ENCODE measurements at places on chromosomes 2 and 18.

DNA sequence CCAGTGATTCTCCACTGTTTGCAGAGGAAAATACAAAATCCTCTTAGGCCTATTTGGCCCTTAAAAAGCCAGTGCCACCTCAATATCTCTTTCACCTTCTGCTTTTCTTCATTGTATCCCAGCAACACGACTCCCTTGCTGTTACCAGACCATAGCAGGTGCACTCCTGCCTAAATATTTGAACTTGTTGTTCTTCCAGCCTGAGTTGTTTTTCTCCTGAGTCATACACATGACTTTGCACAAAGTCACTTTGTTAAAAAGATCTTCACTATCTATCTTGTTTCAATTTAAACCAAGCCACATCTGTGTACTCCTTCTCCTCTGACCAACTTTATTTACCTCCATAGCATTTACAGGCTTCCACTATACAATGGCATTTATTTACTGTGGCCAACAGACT lies 103.6 kb downstream of the LRRTM4 start:
- no peak for DNase-seq

GRCh38 chr2:233831011-233831721 lies 23.2 kb downstream of the HJURP start:
- no peak for DNase-seq

DNA sequence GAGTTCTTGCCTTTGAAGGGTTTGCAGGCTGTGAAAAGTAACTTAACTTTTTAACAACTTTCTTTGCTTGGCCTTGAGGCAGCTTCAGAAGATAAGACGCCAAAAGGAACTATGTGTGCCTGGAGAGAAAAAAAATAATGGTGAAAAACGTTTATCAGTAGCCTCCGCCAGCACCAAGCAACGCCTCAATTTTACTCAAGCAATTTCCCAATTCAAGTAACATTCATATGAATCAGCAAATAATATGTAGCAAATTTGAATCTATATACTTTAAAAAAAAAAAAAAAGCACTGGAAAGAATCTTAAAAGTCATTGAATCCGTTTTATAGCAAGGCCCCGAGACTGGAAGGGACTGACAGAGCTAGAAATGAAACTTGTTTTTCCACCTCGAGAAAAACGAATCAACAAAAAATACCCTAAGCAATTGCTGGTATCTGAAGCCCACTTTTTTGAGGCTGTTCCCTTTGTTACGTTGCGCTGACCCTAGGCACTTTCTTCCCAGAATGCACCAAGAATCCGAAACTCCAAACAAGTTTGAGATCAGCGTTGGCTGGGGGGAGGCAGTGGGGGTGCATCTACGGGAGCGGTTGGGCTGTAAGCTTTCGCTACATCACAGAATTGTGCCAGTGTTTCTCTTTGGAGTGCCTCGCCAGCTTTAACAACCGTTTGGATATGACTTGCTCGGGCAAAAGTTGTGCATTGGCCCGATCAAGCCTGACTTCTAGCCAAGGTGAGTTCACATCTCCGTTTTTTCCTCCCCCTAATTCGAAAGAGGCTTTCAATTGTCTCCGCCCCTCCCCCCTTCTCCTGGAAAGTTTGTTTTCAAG lies 2.7 kb upstream of the TGIF1 start:
- DNase-seq: no peak

- DNase-seq: no peak
Measured at GRCh38 chr18:22185771-22186386, 16.5 kb downstream of the GATA6 start.

GRCh38 chr18:1604751-1605150 lies 700.1 kb downstream of the ADCYAP1 start:
- DNase-seq: no peak

GRCh38 chr18:74427442-74428112 lies 29.5 kb downstream of the DIPK1C start:
- no peak for DNase-seq

DNA sequence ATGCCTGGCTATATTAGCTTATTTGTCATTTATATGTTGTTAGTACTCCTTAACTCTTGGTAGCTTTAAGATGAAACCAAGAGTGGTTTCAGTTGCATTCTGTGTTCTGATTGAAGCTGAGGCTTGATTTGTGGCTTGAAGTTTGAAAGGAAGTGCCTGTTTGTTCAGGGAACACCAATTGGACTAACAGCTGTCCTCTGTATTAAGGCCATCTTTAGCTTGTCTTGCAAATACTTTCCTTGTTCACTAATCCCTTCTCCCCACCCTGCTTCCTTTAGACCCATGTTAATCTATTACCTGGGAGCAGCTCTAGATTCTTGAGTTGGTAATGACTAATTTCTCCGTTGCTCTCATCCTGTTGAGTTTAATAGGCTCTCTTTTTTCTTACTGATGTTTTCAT lies 13.4 kb downstream of the ITGA6 start:
- no peak for DNase-seq

DNA sequence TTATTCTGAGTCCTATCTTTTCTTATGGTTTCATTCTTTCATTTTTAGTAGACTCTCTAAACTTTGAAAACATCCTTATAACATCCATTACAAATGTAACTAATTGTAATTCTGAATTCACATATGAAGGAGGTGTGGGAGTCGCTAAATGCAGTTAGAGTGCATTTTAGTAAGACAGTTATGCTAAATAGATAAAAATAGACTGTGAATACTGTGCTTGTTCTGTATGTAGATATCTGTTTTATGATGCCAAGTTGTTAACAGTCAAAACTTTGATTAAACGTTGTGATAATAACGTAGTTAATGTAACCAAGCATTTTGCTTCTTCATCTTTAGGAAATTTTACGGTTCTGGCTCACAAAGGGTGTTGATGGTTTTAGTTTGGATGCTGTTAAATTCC lies 24.4 kb downstream of the SLC3A1 start:
- DNase-seq: no peak

DNA sequence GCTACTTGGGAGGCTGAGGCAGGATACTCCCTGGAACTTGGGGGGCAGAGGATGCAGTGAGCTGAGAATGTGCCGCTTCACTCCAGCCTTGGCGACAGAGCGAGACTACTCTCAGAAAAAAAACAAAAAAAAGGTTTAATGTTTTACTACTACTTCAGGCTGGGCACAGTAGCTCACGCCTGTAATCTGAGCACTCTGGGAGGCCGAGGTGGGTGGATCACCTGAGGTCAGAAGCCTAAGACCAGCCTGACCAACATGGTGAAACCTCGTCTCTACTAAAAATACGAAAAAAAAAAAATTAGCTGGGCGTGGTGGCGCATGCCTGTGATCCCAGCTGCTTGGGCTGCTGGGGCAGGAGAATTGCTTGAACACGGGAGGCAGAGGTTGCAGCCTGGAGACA lies 75.7 kb upstream of the ATIC start:
- DNase-seq: no peak

DNA sequence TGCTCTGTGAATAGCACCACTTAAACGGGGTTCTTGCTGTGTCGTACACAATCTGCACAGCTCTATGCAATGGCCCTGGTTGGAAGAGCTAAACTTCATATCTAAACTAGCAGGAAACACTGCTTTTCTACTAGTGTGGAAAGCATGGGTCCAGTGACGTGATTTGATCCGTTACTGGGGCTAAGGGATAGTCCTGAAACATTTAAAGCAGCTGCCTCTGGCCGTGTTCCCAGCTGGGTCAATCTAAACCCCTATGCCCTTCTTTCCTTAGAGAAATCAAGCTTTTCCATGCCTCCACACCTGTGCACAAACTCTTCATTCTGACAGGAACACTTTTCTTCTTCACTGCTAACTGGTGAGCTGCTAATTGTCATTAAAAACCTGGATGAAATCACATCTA lies 5.4 kb upstream of the IGFBP5 start:
- DNase-seq: no peak

DNA sequence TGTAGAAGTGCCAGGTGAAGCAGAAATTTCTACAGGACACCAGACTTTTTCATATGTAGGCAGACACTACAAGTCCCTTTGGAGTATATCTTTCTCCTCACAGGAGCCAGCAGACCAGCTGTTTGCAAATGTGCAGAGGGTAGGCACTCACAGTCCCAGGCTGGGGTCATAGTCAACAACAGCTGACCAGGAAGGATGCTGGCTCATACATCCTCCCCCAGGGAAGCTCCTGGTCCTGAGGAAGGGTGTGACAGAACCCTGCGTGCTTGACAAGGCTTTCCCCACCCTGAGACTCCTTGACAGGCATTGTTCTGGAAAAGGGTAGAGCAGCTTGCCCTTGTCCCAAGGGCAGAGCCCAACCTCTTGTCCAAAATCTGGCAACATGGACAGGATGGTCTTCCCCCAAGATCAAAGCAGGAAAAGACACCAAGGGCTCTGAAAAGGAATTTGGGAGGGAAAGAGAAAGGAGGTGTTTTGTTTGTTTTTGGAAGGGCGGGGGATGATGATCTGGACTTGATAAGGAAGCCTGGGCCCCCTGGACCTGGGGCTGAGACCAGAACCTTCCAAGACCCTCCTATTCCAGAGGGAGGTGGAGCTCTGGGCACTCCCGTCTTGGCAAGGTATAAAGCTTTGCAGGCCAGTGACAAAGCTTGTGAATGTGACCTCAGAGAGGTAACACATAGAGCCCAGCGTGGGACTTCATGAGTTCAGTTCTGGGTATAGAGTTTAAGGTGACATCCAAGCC lies 87.1 kb downstream of the GFPT1 start:
- no peak for DNase-seq

- DNase-seq: no peak
Measured at GRCh38 chr2:36611316-36611990, 13.5 kb upstream of the FEZ2 start.
